C1 segment of cervical spinal cord (tissue), 14 donors: ENCODE measurements at places on chromosomes 6 and 20.

DNA sequence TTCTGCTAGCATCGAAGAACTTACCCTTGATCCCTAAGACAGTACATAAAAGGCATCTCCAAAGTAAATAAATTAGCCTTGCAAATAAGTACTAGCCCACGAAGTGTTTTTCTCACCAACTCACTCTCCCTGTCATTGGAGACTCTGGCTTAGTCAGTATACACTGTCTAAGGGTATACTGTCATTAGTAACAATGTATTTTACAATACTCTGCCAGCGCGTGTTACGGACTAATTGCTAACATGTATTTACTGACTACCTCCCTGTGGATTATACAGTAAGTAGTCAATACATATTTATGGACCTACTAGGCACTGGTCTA lies 72.1 kb downstream of the NFATC2 start:
- DNase-seq, result no peak

- DNase-seq, result no peak
These were observed 153.4 kb upstream of the CARMIL1 start for GRCh38 chr6:25125736-25126135.

- no peak for DNase-seq
These were observed 67.1 kb downstream of the LRFN2 start for GRCh38 chr6:40520084-40520483.

GRCh38 chr6:44415873-44416502 lies 28.5 kb downstream of the CDC5L start:
- DNase-seq, result no peak

DNA sequence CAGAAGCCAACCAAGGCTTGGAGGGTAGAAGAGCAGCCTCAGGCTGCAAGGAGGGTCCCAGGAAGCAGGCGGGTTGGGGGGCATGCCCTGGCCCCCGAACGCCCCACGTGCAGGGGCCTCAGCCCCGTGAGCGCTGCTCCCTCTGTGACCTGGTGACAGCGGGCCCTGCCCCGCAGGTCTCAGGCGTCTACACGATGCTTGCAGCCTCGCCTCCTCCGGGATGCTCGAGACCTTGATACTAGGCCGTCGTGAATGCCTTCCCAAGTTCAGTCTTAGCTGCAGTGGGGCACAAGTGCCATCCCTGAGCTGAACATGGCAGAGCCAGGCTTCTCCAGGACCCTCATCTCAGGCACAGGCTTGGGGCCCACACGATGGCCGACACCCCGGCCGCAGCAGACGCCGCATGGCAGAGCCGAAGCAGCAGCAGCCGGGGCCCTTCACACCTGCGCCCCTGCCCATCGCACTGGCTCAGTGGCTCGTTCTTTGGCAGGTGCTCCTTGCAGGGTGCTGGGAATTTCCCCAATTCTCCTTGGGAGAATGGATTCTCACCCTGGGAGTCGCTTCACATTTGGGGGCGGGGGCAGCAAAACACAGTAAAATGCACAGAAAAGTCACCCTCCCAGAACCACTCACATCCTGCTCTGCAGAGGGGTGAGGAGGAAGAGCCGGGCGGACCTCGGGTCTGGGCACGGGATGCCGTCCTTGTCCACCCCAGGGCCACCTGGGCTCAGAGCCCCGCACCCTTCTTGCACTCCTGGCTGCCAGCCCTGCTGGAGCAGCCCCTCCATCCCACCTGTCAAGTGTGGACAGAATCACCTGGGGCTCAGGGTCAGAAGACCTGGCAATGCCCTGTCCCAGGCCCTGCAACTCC lies 161.8 kb downstream of the DLL1 start:
- no peak for DNase-seq

GRCh38 chr6:121760745-121761144 lies 325.3 kb downstream of the GJA1 start:
- DNase-seq, result no peak

GRCh38 chr6:155466539-155466938 lies 10.9 kb upstream of the NOX3 start:
- no peak for DNase-seq

GRCh38 chr6:45923831-45924391 lies 91.7 kb downstream of the CLIC5 start:
- DNase-seq, result no peak

GRCh38 chr6:165049362-165049761 lies 260.0 kb downstream of the C6orf118 start:
- no peak for DNase-seq

- DNase-seq, result no peak
These were observed 40.3 kb upstream of the OGFRL1 start for GRCh38 chr6:71248306-71248765.

DNA sequence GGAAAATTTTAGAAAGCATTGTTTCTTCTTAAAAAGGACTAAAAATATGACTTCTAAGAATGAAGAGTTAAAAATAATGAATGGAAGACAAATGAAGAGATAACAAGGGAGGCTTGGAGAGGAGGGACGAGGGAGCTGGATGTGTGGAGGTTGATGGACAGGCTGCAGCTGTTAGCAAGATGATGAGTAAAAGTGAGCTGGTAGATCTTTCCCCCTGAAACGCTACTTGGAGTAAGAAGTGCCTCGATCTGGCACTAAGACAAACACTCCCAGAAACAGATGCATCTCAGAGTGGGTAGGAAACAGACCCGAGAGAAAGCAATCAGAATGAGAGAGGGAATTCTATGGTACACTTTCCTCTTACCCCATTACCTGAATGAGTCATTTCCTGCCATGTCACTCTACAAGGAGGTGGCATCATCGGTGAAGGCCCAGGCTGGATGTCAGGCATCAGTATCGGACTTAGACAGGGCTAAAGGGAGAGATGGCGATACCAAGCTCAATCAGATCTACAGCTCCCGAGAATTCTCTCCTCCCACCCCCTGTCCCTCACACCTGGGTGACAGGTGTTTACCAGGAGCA lies 154.1 kb upstream of the BMP2 start:
- no peak for DNase-seq

- no peak for DNase-seq
These were observed 11.4 kb downstream of the SENP6 start for GRCh38 chr6:75613056-75613501.

DNA sequence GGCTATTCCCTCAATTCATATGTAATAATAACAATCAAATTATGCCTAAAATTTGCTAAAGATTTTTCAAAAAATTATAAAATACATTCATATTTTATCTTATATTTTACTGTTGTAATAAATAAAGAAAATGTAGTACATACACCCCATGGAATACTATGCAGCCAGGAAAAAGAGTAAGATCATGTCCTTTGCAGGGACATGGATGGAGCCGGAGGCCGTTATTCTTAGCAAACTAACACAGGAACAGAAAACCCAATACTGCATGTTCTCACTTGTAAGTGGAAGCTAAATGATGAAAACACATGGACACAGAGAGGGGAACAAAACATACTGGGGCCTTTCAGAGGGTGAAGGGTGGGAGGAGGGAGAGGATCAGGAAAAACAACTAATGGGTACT lies 584.2 kb upstream of the MMS22L start:
- no peak for DNase-seq

- no peak for DNase-seq
These were observed 138.3 kb upstream of the HMGN3 start for GRCh38 chr6:79372757-79373156.

- no peak for DNase-seq
These were observed 128.0 kb downstream of the TENT5A start for GRCh38 chr6:81624453-81624852.

GRCh38 chr6:84522135-84522549 lies 242.3 kb downstream of the TBX18 start:
- no peak for DNase-seq

DNA sequence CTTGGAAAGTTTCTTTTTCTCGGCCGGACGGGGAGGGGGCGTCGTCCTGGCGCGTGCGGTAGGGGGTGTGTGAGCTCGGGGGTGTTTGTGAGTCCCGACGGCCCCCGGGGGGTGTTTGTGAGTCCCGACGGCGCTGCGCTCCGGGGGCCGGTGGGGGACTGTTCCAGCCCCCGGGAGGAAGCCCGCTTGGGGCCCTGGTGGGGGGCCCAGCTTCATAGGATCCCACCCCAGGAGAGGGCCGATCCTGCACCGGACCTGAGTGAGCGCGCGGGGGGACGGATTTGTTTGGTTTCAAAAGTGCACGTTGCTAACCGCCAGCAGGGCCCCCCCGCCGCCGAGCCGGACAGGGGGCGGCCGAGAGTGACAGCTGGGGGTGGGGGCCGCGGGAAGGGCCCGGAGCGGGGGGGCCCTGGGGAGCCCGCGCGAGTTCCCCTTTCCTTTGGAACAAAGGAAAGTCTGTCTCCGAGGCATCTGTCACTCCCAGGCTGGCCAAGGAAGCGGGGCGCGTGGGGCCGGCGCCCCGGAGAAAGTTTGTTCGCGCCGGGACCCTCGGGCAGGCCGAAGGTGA lies 485 bp downstream of the TGIF2 start:
- DNase-seq, result no peak

DNA sequence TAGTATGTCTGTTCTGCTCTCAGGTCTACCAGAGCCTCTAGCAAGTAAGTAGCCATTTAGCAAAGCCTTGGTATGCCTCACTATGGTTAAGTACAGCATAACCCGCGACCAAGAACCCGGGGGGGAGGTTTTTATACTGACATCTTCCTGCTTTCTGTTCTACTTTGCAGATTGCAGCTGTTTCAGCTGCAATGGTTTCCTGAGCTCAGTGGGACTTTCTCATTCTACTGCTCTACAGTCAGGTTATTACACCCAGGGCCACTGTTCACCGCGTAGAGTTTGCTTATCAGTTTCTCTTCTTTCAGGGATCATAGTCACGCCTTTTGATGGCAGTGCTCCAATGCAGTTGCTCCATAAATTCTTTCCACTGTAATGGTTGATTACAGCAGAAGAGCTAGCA lies 631.3 kb downstream of the TFAP2A start:
- no peak for DNase-seq

DNA sequence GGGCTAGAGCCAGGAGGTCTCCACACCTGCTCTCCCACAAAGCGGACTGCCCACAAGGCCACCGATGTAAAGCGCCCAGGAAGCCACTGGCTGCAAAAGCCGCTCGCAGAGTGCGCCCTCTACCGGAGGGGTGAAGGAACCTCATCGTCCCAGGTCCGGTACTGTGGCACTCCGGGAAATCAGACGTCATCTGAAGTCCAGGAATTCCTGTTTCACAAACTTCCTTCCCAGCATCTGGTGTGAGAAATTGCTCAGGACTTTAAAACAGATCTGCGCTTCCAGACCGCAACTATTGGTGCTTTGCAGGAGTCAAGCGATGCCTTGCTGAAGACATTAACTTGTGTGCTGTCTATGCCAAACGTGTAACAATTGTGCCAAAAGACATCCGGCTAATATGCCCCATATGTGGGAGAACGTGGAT lies 115.1 kb upstream of the ARID1B start:
- DNase-seq, result no peak

DNA sequence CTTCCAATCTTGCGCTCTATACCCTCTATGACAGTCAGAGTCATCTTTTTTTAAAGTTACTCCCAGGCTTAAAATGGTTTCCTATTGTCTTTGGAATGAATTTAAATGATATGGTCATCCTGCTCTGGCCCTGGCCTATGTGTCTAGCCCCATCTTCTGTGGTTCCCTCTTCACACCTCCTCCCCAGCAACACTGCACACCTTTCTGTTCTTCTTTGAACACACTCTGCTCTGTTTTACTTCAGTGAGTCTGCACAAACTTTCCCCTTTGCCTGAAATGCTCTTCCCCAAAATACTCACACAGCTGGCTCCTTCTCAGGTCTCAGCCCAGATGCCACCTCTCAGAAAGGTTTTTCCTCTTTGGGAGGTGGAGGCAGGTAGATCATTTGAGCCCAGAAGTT lies 132.7 kb downstream of the FYN start:
- no peak for DNase-seq

- DNase-seq, result no peak
These were observed 65.7 kb downstream of the HTR1B start for GRCh38 chr6:77397561-77397960.

GRCh38 chr6:13992417-13993055 lies 67.8 kb downstream of the RNF182 start:
- DNase-seq, result no peak

- DNase-seq, result no peak
These were observed 878.6 kb upstream of the CITED2 start for GRCh38 chr6:140253096-140253495.

DNA sequence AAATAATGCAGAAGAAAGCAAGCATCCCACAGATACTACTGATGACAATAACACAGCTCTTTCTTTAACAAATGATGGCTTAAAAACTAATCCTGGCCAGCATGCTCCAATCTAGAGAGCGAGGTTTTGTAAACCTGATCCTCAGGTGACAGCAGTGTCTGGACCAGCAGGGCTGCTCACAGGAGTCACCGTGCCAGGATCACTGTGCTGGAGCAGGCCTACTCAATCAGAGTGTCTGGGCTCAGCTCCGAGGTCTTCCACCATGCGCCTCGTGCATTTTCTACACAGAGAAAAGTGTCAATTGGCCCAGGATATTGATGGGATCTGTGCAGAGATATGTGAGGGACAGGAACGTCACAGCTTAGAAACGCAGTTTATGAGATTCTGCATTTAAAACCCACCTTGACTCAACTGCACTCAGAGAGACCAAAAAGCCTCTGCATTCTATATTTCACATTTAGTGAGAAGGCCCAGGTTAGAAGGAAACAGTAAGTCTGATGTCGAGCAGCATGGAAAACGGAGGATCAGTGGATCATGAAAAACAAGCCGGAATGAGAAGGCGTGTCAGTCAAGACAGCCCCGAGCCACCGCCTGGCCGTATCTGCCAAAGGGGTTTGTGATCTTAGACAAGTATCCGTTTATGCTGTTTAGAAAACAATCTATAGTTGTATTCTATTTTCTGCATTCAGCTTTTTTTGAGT lies 7.8 kb downstream of the RAMACL start:
- DNase-seq, result no peak

DNA sequence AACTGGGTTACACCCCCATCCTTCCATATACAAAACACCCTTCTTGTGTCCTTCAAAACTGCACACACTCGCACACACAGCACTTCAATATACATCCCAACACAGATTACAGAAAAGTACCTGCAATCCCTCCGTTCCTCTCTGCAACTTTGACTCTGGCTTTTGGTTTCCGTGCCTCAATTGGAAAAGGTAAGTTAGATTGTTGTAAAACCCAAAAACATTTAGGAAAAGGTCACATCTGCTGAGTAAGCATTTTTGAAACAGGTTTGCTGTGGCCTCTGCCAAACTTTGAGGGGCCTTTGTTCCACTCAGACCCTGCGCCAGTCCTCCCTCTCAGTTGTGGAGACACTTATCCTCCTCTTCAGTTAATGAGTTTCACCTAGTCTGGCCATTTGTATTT lies 4.2 kb downstream of the NKX2-4 start:
- no peak for DNase-seq

GRCh38 chr20:3786126-3786484 lies 435 bp downstream of the CENPB start:
- DNase-seq, result no peak

DNA sequence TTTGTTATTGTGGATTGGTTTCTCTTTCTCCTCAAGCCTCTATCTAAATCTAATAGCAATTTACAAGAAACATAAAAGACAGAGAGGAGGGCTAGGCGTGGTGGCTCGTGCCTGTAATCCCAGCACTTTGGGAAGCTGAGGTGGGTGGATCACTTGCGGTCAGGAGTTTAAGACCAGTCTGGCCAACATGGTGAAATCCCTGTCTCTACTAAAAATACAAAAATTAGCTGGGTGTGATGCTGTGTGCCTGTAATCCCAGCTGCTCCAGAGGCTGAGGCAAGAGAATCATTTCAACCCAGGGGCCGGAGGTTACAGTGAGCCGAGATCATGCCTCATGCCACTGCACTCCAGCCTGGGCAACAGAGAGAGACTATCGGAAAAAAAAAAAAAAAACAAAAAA lies 46.6 kb downstream of the SLC2A12 start:
- no peak for DNase-seq

GRCh38 chr6:795046-795685 lies 102.2 kb upstream of the EXOC2 start:
- no peak for DNase-seq
